CD4-positive, alpha-beta T cell treated with Interleukin-17A for 1 hour (primary cell): ENCODE measurements at places on chromosomes 11 and 22.

DNA sequence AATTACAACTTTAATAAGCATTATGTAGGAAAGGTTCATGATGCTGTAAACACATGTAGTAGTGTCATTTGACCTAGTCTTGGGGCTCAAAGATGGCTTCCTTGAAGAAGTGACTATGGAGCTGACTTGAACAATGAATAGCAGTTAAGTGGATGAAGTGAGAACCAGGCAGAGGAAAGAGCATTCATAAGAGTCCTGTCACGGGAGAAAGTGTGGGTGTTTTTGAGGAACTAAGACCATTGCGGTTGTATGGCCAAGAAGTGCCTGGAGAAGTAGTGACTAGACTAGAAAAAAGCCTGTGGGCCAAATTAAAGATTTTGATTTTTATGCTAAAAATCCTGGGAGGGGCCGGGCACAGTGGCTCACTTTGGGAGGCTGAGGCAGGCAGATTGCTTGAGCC lies 7.2 kb upstream of the IL18BP start:
- peak; percentile 14 for DNase-seq

DNA sequence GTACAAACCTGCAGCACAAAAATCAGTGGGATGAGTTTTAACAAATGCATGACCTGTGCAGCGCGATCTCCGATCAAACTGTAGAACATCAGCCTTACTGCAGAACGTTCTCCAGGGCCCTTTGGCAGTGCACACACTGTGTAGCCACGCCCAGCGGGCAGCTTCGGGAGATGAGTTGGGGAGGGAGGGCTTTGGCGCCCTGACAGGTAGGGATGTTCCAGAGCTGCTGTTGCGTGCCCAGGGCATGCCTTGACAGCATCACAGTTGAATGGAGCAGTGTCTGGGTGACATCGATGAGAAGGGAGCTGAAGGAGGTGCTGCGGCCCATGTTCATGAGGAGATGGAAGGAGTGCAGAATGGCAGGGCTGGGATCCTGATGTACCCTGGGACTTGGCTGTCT lies 80.2 kb downstream of the TBC1D22A start:
- no peak for DNase-seq

DNA sequence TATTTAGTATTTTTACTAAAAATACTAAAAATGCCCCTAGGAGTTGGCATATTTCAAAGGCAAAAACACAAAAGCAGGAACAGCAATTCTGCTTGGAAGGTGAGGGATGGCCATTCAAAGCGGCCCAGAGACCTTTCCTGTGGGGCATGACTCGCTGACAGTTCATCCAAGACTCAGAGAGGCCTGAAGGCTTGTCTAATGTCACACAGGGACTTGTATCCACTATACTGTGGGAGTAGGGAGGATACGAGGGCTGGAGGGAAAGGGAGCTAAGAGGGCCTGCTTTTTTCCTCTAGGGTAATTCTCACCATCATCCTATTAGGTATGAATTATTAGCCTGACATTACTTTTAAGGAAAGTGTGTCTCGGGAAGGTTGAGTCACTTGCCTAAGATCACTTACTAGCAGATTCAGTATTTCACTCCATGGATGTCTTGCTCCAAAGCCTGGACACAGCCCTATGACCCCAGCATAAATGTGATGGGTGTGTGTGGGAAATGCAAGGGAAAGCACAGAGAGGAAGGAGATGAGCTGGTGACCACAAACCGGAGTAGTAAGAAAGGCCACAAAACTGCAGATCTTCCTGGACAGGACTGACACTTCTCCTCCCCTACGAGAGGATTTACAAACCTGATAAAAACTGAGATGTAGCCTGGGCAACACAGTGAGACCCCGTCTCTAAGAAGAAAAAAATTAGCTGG lies 16.7 kb upstream of the UCP3 start:
- DNase-seq = no peak

GRCh38 chr11:59598961-59599360 lies 16.6 kb downstream of the OSBP start:
- no peak for DNase-seq

GRCh38 chr11:72333661-72334060 lies 89.7 kb upstream of the PHOX2A start:
- peak; percentile 23 for DNase-seq

GRCh38 chr22:50641696-50642607 lies 14.0 kb upstream of the ARSA start:
- no peak for DNase-seq

GRCh38 chr11:113555071-113555619 lies 79.9 kb upstream of the DRD2 start:
- DNase-seq = no peak
